Activated CD4-positive, alpha-beta T cell treated with anti-CD3 and anti-CD28 coated beads, Interleukin-2, amount 10 ng/mL, durations not matched to agents 7 days and 5 days (primary cell): ENCODE measurements at places on chromosomes 1 and 21. TPM values are rescaled to one million over a fixed set of nuclear protein-coding genes. Genes with fewer than 3 reads are reported as not detected.

Gene NKAIN1
- total RNA-seq: 0.27 TPM

Gene SIM2
- 0.05 TPM for total RNA-seq

DNA sequence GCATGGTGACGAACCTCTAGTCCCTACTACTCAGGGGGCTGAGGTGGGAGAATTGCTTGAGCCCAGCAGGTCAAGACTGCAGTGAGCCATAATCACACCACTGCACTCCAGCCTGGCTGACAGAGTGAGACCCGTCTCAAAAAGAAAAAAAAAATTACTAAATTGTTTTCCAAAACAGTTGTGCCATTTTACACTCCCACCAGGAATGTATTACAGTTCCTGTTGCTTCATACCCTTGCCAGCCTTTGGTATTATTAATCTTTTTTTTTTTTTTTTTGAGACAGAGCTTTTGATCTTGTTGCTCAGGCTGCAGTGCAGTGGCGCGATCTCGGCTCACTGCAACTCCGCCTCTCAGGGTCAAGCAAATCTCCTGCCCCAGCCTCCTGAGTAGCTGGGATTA lies 55.9 kb downstream of the RPS6KA1 start:
- H3K4me1 ChIP-seq: peaks cover 15% of the 10 kb centered on the region
- H3K27me3 ChIP-seq: peaks cover 2% of the 10 kb centered on the region
- H3K27ac ChIP-seq: no peak overlapping the region
- no peaks in the 10 kb centered on the region for H3K36me3 ChIP-seq
- no peak overlapping the region for H3K4me3 ChIP-seq

GRCh38 chr1:213119794-213120193 lies 68.8 kb downstream of the RPS6KC1 start:
- no peaks in the 10 kb centered on the region for H3K36me3 ChIP-seq
- no peak overlapping the region for H3K27ac ChIP-seq
- DNase-seq: no peak
- no peaks in the 10 kb centered on the region for H3K27me3 ChIP-seq
- H3K4me1 ChIP-seq: no peaks in the 10 kb centered on the region
- H3K4me3 ChIP-seq: no peak overlapping the region

- H3K27ac ChIP-seq: no peak overlapping the region
- H3K36me3 ChIP-seq: no peaks in the 10 kb centered on the region
- H3K4me3 ChIP-seq: no peak overlapping the region
- no peak for DNase-seq
Measured at GRCh38 chr1:57835620-57836019, 411.8 kb upstream of the DAB1 start.

- no peaks in the 10 kb centered on the region for H3K4me1 ChIP-seq
- H3K27ac ChIP-seq: no peak overlapping the region
Measured at GRCh38 chr1:246661451-246661850, 62.8 kb upstream of the SCCPDH start.

- H3K27me3 ChIP-seq: no peaks in the 10 kb centered on the region
- H3K4me1 ChIP-seq: no peaks in the 10 kb centered on the region
- no peak overlapping the region for H3K4me3 ChIP-seq
- no peak overlapping the region for H3K27ac ChIP-seq
- H3K36me3 ChIP-seq: no peaks in the 10 kb centered on the region
Measured at GRCh38 chr1:95888941-95889390, 655.0 kb downstream of the RWDD3 start.

- no peak overlapping the region for H3K4me3 ChIP-seq
- peaks cover 18% of the 10 kb centered on the region for H3K27me3 ChIP-seq
- no peak for DNase-seq
- H3K27ac ChIP-seq: no peak overlapping the region
- H3K4me1 ChIP-seq: no peaks in the 10 kb centered on the region
Measured at GRCh38 chr1:19967808-19968207, 11.6 kb downstream of the PLA2G2A start.

DNA sequence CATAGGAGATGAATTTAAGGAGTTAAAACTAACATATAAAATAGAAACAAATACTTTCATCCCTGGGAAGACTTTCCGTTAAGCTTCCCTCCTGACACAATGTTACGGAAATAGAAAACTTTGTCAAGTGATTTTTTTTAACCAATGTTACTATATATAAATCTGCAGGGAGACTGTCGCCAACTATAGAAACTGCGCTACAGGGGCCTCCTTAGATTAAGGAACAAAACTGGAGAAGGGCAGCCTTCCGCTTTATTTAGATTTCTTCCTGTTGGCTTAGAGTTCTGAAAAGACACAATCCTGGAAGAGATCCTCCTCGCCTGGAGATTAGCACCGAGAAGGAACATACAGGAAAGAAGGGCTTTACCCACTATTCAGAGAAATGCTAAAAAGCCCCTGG lies 1.5 kb downstream of the MGST3 start:
- no peak for DNase-seq
- H3K36me3 ChIP-seq: peaks cover 3% of the 10 kb centered on the region
- H3K27me3 ChIP-seq: peaks cover 1% of the 10 kb centered on the region
- peaks cover 25% of the 10 kb centered on the region for H3K4me1 ChIP-seq
- H3K4me3 ChIP-seq: peak overlapping the region; percentile 14

- no peak overlapping the region for H3K27ac ChIP-seq
- H3K4me3 ChIP-seq: no peak overlapping the region
- no peaks in the 10 kb centered on the region for H3K4me1 ChIP-seq
- peaks cover 3% of the 10 kb centered on the region for H3K36me3 ChIP-seq
- peak; percentile 68 for DNase-seq
Measured at GRCh38 chr1:1290238-1290731, 10.0 kb downstream of the SCNN1D start.

GRCh38 chr1:94925004-94925403 lies 1.9 kb downstream of the CNN3 start:
- DNase-seq: no peak
- H3K4me3 ChIP-seq: no peak overlapping the region
- no peak overlapping the region for H3K27ac ChIP-seq
- no peaks in the 10 kb centered on the region for H3K36me3 ChIP-seq
- peaks cover 18% of the 10 kb centered on the region for H3K4me1 ChIP-seq

GRCh38 chr1:64242895-64243756 lies 39.7 kb downstream of the UBE2U start:
- peak overlapping the region; percentile 46 for H3K4me3 ChIP-seq
- DNase-seq: no peak
- peaks cover 20% of the 10 kb centered on the region for H3K27me3 ChIP-seq
- H3K36me3 ChIP-seq: no peaks in the 10 kb centered on the region

- peaks cover 31% of the 10 kb centered on the region for H3K4me1 ChIP-seq
- H3K27ac ChIP-seq: peak overlapping the region; percentile 22
- no peaks in the 10 kb centered on the region for H3K27me3 ChIP-seq
- no peak overlapping the region for H3K4me3 ChIP-seq
- peaks cover 52% of the 10 kb centered on the region for H3K36me3 ChIP-seq
Measured at GRCh38 chr1:117069220-117069844, 9.2 kb downstream of the TTF2 start.

GRCh38 chr1:35564037-35564883 lies 6.7 kb downstream of the NCDN start:
- peak overlapping the region; percentile 33 for H3K27ac ChIP-seq
- no peak overlapping the region for H3K4me3 ChIP-seq
- peaks cover 14% of the 10 kb centered on the region for H3K36me3 ChIP-seq
- no peaks in the 10 kb centered on the region for H3K27me3 ChIP-seq
- H3K4me1 ChIP-seq: peaks cover 27% of the 10 kb centered on the region
- DNase-seq: peak; percentile 89

GRCh38 chr1:109391626-109392025 lies 6.1 kb downstream of the SORT1 start:
- H3K27ac ChIP-seq: no peak overlapping the region
- H3K36me3 ChIP-seq: no peaks in the 10 kb centered on the region
- H3K4me1 ChIP-seq: peaks cover 13% of the 10 kb centered on the region
- no peak for DNase-seq
- no peak overlapping the region for H3K4me3 ChIP-seq

- H3K4me3 ChIP-seq: no peak overlapping the region
- peaks cover 19% of the 10 kb centered on the region for H3K27me3 ChIP-seq
- H3K27ac ChIP-seq: no peak overlapping the region
Measured at GRCh38 chr1:224068458-224069072, 45.3 kb upstream of the FBXO28 start.

GRCh38 chr1:18948913-18949685 lies 7.4 kb downstream of the IFFO2 start:
- peaks cover 93% of the 10 kb centered on the region for H3K4me1 ChIP-seq
- H3K36me3 ChIP-seq: peaks cover 11% of the 10 kb centered on the region
- H3K27ac ChIP-seq: peak overlapping the region; percentile 96
- H3K27me3 ChIP-seq: no peaks in the 10 kb centered on the region
- no peak for DNase-seq
- H3K4me3 ChIP-seq: peak overlapping the region; percentile 75

- H3K4me3 ChIP-seq: no peak overlapping the region
- H3K27me3 ChIP-seq: no peaks in the 10 kb centered on the region
- H3K4me1 ChIP-seq: peaks cover 49% of the 10 kb centered on the region
- no peak for DNase-seq
- H3K27ac ChIP-seq: no peak overlapping the region
Measured at GRCh38 chr1:24195136-24195535, 8.0 kb upstream of the IFNLR1 start.
